Activated CD4-positive, alpha-beta memory T cell treated with anti-CD3 and anti-CD28 coated beads, Interleukin-2, amount 10 ng/mL, durations not matched to agents 7 days and 5 days (primary cell): ENCODE measurements at places on chromosomes 3 and 15. TPM values are rescaled to one million over a fixed set of nuclear protein-coding genes. Genes with fewer than 3 reads are reported as not detected.

Gene BLM
- 63.7 TPM for total RNA-seq

DNA sequence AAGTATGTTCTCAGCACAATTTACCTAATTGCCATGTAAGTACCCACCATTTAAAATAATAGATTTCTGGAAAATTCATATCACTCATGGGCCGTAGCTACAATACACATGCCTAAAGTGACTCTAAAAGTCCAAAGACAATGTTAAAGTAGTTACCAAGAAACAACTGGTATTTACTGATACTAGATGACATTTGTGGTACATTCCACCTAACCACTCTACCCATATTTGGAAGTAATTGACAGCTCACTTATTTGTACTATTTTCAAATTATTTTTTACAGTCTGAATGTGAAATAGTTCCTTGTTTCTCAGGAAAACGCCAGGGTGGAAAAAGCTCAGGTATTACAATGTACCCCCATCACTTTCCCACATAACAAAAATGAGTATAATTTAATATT, 573.0 kb downstream of the MECOM start:
- DNase-seq = no peak

Gene SLC6A11
- not detected for total RNA-seq

DNA sequence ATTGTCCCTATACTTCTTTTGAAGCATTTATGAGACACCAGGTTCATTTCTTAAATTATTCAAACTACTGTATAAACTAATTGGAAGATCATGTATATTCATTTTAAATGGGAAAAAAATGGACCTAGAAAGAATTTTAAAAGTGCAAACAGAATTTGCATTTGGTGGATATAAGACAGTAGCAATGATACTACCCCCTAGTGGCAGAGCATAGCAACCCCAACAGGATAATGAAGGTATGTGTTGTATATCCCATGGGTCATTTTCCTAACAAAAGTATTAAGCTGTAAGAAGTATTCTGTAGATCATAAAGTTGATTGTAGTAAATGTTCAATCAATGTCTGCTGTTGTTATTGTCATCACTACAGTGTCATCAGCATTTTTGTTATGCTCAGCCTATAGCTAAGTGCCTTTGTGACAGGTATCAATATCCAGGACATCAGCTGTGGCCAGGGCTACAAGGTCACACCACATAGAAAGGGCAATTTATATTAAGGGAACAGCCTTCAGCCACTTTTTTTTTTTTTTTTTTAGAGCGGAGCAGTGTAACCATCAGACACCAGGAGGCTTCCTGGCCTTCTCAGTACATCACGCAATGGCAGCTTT, 175.8 kb downstream of the FOXB1 start:
- peak; percentile 35 for DNase-seq

- DNase-seq = no peak
Measured at GRCh38 chr3:153752405-153753027, 368.7 kb upstream of the ARHGEF26 start.

GRCh38 chr15:35309886-35310285, 224.8 kb upstream of the NANOGP8 start:
- no peak for DNase-seq

DNA sequence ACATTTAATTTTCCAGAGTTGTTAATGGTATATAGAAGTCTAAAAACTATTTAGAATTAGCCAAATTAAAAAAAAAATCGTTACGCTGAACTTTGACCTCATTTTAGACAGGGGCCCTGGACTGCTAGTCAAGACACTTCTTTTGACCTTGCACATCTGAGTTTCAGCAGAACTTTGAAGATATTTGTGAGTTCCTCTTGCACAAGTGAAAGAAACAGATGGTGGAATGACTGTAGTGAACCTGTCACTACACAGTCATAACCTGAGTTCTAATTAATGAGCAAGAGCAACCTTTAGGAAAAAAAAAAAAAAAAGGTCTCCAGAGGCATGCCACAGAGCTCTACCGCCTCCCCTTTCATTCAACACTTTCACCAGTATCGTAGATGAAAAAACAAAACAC, 5.3 kb downstream of the MYO5C start:
- DNase-seq = no peak

DNA sequence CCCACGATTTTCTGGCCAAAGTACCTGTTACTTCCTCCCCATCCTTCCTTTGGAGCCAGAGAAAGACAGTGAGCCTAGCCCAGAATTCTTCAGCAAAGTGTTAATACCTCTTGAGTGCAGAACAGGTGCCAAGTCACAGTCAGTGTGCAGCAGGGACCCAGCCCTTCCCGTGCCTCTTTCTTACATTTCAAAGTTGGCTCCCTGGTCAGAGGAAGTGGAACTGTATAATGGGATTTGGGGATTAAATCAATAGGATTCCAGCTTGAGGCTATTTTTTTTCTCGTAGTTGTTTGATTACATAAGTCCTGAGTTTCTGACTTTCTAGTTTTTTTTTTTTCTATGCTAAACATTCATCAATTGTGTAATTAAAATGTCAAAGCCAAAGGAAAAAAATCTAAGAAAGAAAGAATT, 52.6 kb upstream of the ABHD10 start:
- no peak for DNase-seq

DNA sequence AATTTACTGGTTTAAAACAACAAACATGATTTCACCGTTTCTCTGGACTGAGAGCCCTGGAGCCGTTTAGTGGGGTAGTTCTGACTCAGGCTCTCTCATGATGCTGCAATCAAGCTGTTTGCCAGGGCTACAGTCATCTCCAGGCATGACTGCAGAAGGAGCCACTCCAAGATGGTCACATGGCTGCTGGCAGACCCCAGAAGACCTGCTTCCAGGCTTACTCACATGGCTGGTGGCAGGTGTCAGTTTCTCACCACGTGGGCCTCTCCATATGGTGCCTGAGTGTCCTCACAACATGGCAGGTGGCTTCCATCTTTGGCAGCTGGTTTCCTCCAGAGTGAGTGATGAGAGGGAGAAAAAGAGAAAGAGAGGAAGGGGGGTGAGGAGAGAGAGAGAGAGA, 378.3 kb upstream of the RGMA start:
- DNase-seq = no peak

Gene FGF7
- not detected for total RNA-seq

- DNase-seq = no peak
Measured at GRCh38 chr3:168738527-168739325, 643.0 kb upstream of the GOLIM4 start.

Gene CCDC32
- 33.2 TPM for total RNA-seq

Gene WDR72
- not detected for total RNA-seq

DNA sequence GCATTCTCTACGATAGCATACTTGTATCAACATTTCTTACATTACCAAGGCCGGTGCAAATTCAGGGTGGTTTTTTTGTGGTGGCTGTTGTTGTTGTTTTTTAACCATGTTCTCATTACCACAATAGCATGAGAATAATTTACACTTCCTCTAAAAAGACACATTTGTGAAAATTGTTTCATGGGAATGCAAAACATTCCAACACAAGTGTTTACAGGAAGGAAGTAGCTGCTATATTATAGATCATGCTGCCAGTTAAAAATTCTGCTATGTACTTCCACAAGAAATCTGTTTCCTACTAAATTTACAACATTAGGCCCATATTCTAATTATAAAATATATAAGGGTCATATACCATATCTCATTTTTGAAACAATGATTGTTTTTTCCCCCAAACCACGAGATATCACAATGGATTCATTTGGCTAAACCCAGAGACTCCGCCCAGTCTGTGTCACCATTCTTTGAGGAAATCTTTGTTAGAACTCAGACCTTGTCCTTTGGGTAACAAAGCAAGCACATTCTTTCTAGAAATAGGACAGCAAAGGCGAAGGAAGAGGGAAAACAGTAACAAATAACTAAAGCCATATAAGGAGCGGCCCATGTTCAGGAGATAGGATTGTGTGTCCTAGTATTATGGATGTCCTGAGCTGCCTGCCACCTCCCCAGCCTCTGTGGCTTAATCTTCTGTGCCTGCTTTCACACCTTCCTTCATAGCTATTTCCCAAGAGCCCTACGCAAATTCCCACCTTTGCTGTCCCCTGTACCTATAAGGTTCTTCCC, 60.1 kb downstream of the UACA start:
- DNase-seq = no peak

Gene CMTM7
- 47.0 TPM for total RNA-seq

Gene KIF23
- total RNA-seq = 60.8 TPM

Gene TMEM158
- total RNA-seq = not detected

DNA sequence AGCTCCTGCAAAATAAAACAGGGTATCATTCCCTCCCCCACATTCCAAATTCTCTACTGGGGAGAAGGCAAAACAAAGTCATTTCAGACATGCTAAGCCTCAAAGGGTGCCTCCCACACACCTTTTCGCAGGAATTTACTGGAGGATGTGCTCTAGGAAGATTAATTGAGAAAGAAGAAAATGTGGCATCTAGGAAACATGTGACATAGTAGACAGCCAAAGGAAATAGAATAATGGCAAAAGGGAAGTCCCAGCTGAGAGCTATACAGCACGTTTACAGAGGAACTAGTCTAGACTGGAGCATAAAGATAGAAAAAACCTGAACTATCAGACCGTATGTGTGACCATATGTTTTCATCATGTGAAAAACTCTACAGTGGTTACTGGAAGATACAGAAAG, 58.8 kb upstream of the MELTF start:
- DNase-seq = no peak

- DNase-seq = no peak
Measured at GRCh38 chr3:122215592-122216298, 32.3 kb downstream of the CASR start.

DNA sequence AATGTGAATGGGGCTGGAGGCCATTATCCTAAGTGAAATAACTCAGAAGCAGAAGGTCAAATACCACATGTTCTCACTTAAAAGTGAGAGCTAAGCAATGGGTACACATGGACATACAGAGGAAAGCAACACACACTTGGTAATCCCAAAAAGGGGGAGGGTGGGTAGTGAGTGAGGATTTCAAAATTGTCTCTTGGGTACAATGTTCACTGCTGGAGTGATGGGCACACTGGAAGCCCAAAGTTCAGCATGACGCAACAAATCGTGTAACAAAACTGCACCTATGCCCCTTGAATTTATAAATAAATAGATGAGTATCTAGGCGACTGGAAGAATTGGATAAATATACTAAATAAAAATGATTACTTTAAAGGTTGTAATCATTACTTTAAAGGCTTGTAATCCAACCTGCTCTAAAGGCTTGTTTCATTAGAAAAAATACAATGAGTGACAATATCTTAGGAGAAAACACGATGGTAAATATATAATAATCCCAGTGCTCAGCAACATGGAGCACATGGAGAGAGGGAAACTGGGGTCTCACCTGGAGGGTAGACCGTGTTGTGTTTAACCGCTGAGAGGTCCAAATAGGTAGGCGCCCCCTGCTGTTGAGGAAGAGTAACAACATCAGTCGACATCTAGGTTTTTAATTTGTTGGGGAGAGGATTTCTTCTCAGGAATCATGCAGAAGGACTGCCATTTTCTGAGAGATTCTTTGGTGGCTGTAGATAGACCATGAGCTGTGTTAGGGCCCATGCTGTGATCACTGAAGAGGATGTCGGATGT, 78.5 kb upstream of the ROBO1 start:
- no peak for DNase-seq

DNA sequence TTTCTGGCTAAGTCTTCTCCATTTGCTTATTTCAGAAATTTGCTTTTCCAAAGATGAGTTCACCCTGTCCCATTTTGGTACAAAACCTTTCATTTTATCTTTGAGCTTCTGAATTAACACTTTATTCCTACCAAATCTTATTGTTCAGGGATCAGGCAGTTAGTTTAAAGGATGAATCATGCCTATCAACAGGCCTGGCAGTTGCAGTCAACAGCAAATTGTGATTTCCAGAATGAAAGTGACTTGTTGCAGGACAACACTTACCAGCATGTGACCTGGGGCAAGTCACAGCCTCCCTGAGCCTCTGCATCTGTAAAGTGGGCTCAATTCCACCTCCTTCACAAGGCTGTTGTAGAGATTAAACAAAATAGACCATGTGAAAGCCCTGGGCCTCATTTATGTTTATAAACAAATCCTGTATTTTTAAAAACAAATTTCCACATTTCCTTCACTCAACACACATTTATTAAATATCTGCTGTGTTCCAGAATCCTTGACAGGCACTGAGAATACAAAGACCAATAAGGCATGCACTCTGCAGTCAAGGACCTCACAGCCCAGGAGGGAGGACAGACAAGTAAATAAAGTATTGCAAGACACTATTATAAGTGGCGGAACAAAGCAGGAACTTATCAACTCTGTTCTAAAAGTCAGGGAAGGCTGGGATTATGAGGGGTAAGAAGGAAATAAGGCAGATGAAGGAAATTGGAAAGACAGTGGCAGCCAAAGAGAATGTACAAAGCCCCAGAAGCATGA, 359.1 kb upstream of the IL12A start:
- DNase-seq = no peak

DNA sequence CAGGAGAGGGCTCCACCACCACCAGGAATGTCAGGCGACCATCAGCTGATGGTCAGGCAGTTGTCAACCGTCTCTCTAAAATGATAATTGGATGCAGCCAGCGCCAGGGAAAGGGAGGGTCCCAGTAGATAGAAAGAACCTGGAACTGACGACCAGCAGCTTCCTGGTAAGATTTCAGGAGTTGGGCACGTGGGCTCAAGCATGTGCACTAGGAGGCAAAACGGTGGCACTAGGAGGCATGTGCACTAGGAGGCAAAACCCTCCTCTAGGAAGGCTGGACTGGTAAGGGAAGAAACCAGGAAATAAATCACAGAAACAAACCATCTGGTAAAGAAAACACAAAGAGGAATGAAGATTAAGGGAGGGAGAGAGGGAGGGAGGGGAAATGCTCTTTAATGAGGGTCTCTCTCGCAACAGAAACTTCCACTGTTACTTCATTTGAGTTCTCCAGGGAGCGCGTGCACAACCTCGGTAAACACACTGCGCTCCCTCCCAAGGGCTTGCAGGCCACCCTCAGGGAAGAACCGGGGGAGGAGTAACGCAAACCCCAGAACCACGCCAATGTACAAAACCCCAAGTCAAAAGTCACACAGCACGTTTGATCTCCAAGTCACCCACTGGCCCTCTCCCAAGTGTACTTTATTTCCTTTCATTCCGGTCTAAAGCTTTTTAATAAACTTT, 116.7 kb downstream of the XXYLT1 start:
- DNase-seq = no peak

DNA sequence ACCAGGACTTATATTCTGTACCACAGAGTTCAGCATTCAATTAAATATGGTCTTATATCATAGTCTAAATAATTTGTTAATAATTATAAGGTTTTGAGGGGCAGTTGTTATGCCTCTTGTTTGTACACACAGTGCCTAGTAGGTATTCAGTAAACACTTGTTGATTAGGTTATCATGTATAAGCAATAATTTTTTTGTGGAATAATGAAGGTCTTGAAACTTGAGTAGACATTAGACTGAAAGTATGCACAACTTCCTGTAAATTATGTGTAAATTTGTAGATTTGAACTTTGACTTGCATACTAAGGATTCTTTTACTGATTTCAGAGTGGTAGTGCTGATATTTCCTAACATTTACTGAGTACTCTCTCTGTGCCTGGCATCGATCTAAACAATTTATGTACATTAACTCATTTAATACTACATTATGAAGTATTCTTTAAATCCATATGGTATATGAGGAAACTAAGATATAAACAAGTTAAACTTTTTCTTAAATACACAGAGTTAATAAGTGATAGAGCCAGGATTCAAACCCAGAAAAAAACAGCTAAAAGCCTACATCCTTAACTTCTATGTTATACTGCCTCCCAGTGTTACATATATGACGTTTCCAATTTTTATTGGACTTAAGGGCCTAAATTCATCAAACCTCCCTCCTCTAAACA, 65.1 kb downstream of the GLCE start:
- DNase-seq = no peak

Gene GALNT15
- not detected for total RNA-seq

Gene P4HTM
- total RNA-seq = 48.4 TPM

GRCh38 chr3:12902181-12902999, 61.0 kb upstream of the RPL32 start:
- no peak for DNase-seq

Gene ASB14
- total RNA-seq = not detected

- no peak for DNase-seq
Measured at GRCh38 chr15:94951538-94951937, 720.2 kb downstream of the MCTP2 start.
